Natural killer cell (primary cell): ENCODE measurements at places on chromosomes 4 and X. TPM values are rescaled to one million over a fixed set of nuclear protein-coding genes. Genes with fewer than 3 reads are reported as not detected.

The UXT gene
- total RNA-seq: 102 TPM

The TRIML1 gene
- not detected for total RNA-seq

The DCAF4L1 gene
- 0.16 TPM for total RNA-seq

The XAGE2 gene
- not detected for total RNA-seq

The SLC16A2 gene
- not detected for total RNA-seq

The CENPVL2 gene
- total RNA-seq: not detected

- H3K4me1 ChIP-seq: no peaks in the 10 kb centered on the region
- H3K27ac ChIP-seq: no peak overlapping the region
- DNase-seq: no peak
- no peaks in the 10 kb centered on the region for H3K36me3 ChIP-seq
- H3K4me3 ChIP-seq: no peak overlapping the region
Observed at GRCh38 chrX:123834116-123834515, 25.7 kb upstream of the XIAP start.

GRCh38 chr4:5969777-5970176 is 48.5 kb downstream of the C4orf50 start:
- H3K27me3 ChIP-seq: no peaks in the 10 kb centered on the region
- H3K27ac ChIP-seq: no peak overlapping the region
- no peak overlapping the region for H3K4me3 ChIP-seq
- no peaks in the 10 kb centered on the region for H3K4me1 ChIP-seq

DNA sequence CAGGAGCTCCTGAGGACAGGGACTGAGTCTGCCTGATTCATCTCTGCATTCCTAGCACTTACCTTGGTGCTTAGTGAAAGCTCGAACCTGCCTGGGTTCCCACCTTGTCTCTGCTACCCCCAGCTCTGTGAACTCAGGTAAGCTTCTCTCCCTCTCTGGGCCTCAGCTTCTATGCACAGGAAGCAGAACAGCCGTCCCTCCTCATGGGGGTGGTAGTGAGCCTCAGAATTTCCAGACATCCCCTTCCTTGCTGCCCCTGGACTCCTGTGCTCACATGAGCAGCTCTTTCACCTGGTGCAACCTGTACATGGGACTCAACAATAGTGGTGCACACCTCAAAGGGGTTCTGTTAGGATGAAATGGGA is 50.8 kb downstream of the HTRA3 start:
- DNase-seq: no peak
- no peaks in the 10 kb centered on the region for H3K27me3 ChIP-seq
- H3K36me3 ChIP-seq: no peaks in the 10 kb centered on the region
- H3K4me3 ChIP-seq: no peak overlapping the region
- no peaks in the 10 kb centered on the region for H3K4me1 ChIP-seq

DNA sequence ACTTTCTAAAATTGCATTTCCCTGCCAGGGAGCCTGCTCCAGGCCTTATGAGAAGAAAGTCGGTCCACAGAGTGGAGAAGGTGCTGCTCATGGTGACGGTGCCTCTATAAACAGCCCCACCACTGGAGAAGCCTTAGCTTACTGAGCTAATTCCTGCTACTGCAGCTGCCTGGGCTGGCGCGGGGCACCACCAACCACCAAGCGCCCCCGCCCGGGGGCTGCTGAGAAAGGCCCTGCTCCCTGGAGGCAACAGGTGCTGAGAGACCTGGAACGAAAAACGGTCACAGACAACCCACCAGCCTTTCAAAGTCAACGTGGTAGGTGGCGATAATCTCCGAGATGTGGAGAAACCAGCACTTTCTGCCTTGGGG is 2.9 kb downstream of the HCFC1 start:
- no peaks in the 10 kb centered on the region for H3K27me3 ChIP-seq
- H3K4me3 ChIP-seq: peak overlapping the region; percentile 97
- peak; percentile 67 for DNase-seq
- peaks cover 58% of the 10 kb centered on the region for H3K4me1 ChIP-seq

DNA sequence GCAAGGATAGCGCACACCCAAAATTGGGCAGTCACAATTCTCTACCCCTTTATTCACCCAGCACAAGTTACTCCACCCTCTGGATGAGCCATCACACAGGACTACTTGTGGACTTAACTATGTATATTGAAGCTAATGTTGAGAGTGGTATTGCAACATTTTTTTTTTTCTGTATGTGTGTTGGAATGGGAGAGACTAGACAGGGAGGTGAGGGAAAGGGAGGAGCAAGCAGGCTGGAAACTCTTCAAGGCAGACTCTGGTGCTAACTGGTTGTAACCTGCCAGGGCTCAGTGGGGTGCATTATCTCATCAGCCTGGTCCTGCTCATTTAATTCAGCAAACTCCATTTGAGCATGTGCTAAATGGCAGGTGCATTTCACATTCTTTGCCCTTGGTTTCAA is 18.4 kb upstream of the CWH43 start:
- H3K4me3 ChIP-seq: no peak overlapping the region
- no peaks in the 10 kb centered on the region for H3K27me3 ChIP-seq
- no peak for DNase-seq
- H3K4me1 ChIP-seq: no peaks in the 10 kb centered on the region

DNA sequence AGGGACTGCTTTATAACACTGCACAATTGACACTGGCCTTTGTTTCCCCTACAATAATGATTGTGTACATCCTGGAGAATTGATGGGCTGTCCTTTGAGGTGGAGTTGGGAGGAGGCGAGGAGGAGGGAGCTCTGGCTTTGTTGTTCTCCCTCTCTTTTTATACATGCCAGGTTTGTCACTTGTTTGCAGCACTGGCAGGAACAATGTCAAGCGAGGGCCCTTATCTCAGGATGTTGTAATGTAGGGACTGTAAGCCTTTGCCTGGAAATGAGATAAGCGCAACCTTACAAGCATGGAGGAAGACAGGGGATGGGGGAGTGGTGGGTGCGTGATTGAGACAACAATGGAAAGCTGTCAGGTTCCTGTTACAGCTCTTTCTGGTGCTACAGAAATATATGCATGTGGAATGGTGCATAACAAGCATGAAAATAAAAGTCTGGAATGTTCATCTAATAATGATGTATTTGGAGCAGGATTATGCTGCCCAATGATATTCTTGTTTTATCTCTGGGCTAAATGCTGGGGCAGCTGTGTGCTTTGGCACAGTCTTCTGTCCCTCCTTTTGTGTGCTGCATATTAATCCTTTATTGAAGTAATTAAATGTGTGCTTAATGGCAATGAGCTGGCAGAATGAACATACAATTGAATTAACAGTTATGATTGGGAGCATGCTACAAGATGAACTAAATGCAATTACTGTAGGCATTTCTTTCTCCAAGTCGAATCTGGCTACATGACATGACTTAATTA is 294.4 kb downstream of the GPAT3 start:
- H3K36me3 ChIP-seq: no peaks in the 10 kb centered on the region
- H3K27ac ChIP-seq: no peak overlapping the region
- no peak for DNase-seq
- no peaks in the 10 kb centered on the region for H3K4me1 ChIP-seq
- no peaks in the 10 kb centered on the region for H3K27me3 ChIP-seq
- no peak overlapping the region for H3K4me3 ChIP-seq

GRCh38 chrX:109537324-109537665 is 651 bp downstream of the NXT2 start:
- no peaks in the 10 kb centered on the region for H3K27me3 ChIP-seq
- no peaks in the 10 kb centered on the region for H3K36me3 ChIP-seq
- DNase-seq: no peak
- H3K27ac ChIP-seq: peak overlapping the region; percentile 92
- peak overlapping the region; percentile 79 for H3K4me3 ChIP-seq

- DNase-seq: no peak
- no peak overlapping the region for H3K4me3 ChIP-seq
- no peaks in the 10 kb centered on the region for H3K36me3 ChIP-seq
- H3K27ac ChIP-seq: no peak overlapping the region
- no peaks in the 10 kb centered on the region for H3K27me3 ChIP-seq
- H3K4me1 ChIP-seq: no peaks in the 10 kb centered on the region
Observed at GRCh38 chrX:119411959-119412358, 12.8 kb downstream of the SLC25A43 start.

- no peak overlapping the region for H3K4me3 ChIP-seq
- no peaks in the 10 kb centered on the region for H3K36me3 ChIP-seq
- no peak for DNase-seq
- H3K27ac ChIP-seq: peak overlapping the region; percentile 20
Observed at GRCh38 chr4:123412091-123412505, 15.5 kb downstream of the SPRY1 start.

GRCh38 chr4:164442180-164442579 is 311.8 kb upstream of the SMIM31 start:
- H3K27ac ChIP-seq: no peak overlapping the region
- no peaks in the 10 kb centered on the region for H3K27me3 ChIP-seq

DNA sequence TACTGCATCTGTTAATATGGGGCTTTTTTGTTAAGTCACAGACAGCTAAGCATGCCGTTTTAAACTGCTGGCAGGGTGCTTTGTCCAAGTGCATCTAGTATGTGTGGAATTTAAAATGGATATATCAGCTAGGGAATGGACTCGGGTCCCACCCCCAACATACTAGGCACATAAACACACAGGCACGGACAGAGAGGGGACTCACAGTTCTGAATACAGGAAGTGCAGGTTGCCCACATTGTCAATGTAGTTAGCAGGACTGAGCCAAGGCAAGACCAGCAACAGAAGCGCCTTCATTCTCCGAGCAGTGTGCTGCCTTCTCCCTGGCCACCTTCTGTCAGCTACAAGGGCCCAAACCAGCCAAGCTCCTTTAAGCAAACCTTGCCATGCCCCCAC is 33.6 kb downstream of the LNX1 start:
- no peaks in the 10 kb centered on the region for H3K4me1 ChIP-seq
- H3K27me3 ChIP-seq: no peaks in the 10 kb centered on the region
- no peak overlapping the region for H3K4me3 ChIP-seq
- no peak overlapping the region for H3K27ac ChIP-seq
- no peaks in the 10 kb centered on the region for H3K36me3 ChIP-seq

DNA sequence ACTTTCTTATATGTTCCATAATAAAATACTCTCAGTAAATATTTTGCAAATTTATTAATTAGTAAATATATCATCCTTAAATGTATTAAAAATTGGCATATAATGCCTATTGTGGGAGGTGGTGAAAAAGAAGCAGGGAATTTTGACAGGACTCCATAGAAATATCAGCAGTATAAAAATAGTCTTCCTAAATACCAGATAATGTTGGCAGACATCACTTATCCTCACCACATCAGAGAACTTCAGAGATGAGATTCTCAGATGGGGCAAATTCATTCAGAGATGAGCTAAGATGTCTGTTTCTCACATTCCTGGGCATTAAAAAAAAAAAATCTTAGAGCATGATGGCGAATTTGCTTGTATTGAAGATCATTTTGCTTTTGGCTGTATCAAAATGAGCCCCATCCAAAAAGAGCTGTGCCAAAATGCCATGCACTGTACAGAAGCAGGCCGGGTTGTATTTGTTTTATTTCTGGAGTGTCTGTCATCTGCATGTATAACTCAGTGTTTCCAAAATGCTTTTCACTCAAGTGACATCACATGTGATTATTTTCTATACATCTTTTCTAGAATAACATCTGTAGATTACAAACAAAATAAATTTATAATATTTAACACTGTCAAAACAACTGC is 41.7 kb downstream of the ATP8A1 start:
- DNase-seq: no peak
- no peaks in the 10 kb centered on the region for H3K4me1 ChIP-seq
- H3K36me3 ChIP-seq: peaks cover 40% of the 10 kb centered on the region
- no peak overlapping the region for H3K27ac ChIP-seq

DNA sequence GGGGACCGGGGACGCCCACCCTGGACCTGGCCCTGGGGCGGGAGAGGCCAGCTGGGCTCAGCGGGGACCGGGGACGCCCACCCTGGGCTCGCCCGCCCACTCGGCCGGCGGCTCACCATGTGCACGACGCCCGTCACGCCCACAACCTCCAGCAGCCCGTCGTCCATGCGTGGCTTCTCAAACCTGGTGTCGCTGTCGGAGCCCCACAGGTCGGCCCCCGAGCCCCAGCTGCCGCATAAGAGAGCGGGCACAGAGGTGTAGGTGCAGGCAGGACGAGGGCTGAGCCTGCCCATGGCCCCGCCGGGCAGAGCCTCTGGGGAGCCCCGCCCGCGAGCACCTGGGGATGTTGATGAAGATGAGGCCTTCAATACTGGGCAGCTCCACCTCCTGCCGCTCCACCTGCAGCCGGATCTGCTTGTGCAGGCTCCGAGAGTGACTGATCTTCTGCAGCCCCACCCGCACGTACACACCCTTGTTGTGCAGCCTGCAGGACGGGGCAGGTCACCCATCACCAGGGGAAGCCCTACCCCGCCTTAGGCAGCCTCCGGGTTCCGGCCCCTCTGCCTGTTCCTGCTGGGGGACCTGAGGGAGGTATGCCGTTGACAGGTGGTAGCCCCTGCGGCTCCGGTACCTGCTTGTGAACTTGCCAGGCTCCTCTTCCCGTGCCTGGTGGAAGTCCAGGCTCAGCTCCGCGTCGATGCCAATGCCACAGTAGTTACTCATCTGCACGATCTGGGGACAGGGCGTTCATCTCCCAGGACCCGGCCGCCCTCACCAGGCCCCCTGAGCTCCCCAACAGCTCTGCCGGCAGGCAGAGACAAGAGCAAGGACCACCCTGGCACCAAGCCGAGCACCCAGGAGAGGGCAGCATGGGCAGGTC is 11.8 kb downstream of the DGKQ start:
- no peak overlapping the region for H3K27ac ChIP-seq
- H3K27me3 ChIP-seq: no peaks in the 10 kb centered on the region
- no peaks in the 10 kb centered on the region for H3K4me1 ChIP-seq
- H3K36me3 ChIP-seq: peaks cover 59% of the 10 kb centered on the region
- H3K4me3 ChIP-seq: no peak overlapping the region
- no peak for DNase-seq

- H3K36me3 ChIP-seq: no peaks in the 10 kb centered on the region
- DNase-seq: no peak
- H3K4me1 ChIP-seq: no peaks in the 10 kb centered on the region
- no peaks in the 10 kb centered on the region for H3K27me3 ChIP-seq
- no peak overlapping the region for H3K4me3 ChIP-seq
Observed at GRCh38 chr4:31545755-31546154, 825.6 kb downstream of the PCDH7 start.
